ENCODE measurements at places on chromosomes 4 and X.

DNA sequence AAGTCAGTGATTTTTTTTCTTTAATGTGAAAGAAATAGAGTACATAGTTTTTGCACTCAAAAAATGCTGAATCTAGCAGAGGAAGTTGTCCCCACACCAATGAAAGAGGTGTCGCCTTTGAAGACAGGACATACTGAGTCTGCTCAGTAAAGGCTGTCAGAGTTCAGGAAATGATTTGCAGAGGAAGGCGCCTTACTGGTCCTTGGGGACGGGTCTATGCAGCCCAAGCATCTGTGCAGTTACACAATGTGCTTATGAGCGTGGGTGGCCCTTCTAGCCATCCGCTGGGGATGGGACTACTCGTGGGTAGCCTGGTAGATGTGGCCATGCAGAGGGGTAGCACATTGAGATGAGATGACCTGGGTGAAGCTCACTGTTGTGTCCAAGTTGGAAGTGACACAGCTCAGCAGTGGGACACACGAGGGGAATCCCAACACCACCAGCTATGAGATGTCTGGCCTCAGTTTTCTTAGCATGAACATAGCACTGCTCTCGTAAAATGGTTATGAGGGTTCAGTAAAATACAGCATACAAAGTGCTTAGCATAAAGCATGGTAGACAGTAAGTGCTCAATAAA lies 116.5 kb upstream of the RBPJ start:
- DNase-seq: no peak

GRCh38 chrX:41178201-41178600 lies 93.0 kb downstream of the USP9X start:
- DNase-seq: no peak

- no peak for DNase-seq
These were observed 53.9 kb downstream of the BCOR start for GRCh38 chrX:40043895-40044294.

- DNase-seq: no peak
These were observed 31.2 kb upstream of the IL3RA start for GRCh38 chrX:1305411-1305810.

- DNase-seq: no peak
These were observed 56.3 kb downstream of the FHDC1 start for GRCh38 chr4:152992466-152992865.

- no peak for DNase-seq
These were observed 1.1 kb upstream of the CHST7 start for GRCh38 chrX:46572340-46572936.

GRCh38 chr4:158605393-158605792 lies 66.3 kb downstream of the C4orf46 start:
- DNase-seq: no peak

GRCh38 chr4:4859799-4860599 lies 534 bp downstream of the MSX1 start:
- no peak for DNase-seq

GRCh38 chrX:12390301-12390700 lies 252.0 kb downstream of the FRMPD4 start:
- DNase-seq: no peak

DNA sequence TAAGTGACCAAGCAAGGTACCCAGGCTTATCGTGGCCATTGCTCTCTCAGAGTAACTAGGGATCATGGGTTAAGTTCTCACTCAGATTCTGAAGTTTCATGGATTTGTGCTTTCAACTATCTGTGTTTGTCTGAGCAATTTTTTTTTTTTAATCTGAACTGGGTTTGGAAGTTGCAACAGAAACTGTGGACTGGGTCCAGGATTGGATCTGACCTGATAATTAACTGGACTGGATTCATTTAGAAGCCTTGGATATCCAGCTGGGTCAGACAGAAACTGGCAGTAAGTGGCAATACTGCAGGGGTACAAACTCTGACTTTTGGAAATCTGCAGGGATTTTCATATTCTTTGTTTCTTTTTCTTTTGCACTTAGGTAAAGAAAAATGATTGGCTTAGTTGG lies 38.7 kb upstream of the FGF2 start:
- DNase-seq: no peak

DNA sequence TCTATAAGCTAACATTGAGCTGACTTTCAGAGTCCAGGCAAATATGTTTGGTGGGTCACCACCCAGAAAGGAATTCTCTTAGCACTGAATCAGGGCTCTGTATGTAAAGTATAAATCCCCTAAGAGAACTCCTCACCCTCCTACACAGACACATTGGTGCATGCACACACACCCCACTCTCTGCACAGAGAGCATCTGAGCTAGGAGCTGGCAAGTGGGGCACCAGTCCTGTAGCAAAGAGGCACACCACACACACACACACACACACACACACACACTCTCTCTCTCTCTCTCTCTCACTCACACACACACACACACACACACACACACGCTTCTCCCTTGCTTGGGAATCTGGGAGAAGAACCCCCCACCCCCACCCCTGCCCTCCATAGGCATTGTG lies 3.2 kb downstream of the SLITRK2 start:
- DNase-seq: no peak

DNA sequence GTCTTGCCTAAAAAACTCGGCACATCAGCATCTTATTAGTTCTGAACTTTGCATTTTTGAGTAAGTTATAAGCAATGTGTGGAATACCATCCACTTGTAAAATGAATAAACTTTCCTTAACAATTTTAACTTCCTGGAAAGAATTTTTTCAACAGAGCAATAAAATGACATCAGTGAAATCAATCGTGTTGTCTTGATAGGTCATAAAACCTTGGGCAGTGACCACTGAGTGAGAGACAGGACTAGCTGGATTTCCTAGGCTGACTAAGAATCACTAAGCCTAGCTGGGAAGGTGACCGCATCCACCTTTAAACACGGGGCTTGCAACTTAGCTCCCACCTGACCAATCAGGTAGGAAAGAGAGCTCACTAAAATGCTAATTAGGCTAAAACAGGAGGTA lies 403.0 kb upstream of the CNKSR2 start:
- no peak for DNase-seq

GRCh38 chr4:84535901-84536300 lies 36.8 kb upstream of the NKX6-1 start:
- no peak for DNase-seq

GRCh38 chrX:40479777-40480318 lies 100.9 kb upstream of the ATP6AP2 start:
- no peak for DNase-seq

GRCh38 chr4:151698213-151698612 lies 62.6 kb downstream of the GATB start:
- DNase-seq: no peak

GRCh38 chr4:5751666-5752375 lies 40.8 kb downstream of the EVC start:
- DNase-seq: no peak

GRCh38 chrX:78624962-78625909 lies 33.9 kb downstream of the RTL3 start:
- DNase-seq: no peak

DNA sequence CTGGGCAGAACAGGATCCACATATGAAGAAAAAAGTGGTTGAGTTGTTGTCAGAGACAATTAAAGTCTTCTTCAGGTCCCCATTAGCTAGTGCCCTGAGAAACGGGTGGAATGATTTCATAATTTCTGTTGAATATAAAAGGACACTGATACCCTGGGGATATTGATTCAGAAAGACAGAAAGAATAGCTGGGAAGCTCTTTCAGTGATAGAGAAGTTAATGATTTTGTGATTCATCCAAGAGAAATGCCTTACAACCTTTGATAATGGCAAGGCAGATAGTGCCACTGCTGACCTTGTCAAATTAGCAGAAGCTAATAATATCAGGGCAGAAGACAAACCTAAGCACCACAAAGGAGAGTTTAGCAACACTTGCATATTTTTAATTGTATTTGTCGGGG lies 37.9 kb downstream of the UNC5C start:
- no peak for DNase-seq

- DNase-seq: no peak
These were observed 25.0 kb upstream of the TRPC5OS start for GRCh38 chrX:111850975-111851374.

- no peak for DNase-seq
These were observed 550.3 kb downstream of the SMARCA1 start for GRCh38 chrX:128973033-128973432.

DNA sequence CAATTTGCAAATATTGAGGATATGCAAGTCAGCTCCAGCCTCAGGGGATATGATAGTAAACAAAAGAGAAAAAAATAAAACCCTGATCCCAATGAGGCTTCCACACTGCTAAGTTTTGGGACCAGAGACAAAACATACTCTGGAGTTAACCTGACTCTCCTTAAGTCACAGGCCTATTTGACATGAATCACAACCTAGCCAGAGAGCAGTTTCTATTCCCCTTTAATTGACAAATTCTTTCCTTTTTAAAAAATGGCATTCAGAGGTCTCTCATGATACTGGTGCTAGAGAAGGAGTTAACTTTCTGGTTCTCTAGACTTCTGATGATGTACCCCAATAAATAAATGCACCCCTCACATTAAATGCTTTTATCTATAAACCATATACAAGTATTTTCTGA lies 8.8 kb downstream of the ACSL1 start:
- no peak for DNase-seq

DNA sequence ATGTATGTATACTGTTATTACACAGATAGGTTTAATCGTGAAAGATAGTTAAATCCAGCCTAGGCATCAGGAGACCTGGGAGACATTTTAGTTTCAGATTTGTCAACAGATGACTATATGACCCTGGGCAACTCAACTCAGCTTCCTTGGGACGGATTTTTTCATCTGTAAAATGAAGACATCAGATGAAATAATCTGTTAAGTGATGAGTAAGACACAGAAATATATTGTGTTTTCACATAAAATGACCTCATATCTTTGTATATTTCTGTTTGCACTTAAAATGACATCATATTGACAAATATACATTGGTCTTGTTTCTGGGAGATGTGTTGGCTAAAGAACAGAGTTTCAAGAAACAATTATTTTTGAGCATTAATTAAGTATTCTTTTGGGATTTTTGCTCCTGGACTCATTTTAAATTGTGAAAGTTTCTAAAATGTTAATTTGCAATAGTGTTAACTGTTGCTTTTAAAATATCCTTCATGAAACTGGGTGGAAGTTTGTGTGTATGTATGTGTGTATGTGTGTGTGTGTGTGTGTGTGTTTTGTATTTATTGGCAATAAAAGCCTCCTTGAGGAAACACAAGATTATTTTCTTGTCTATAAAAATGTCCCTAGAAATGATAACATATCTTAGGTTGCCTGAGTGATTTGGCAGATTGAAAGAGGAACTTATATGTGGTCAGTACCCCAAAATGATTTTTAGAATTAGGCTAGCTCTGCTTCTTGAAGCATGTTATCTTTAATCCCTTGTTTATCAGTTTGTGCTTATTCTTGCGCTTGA lies 29.1 kb upstream of the MMAA start:
- DNase-seq: no peak

GRCh38 chrX:101347859-101348451 lies 587 bp downstream of the TIMM8A start:
- DNase-seq: no peak

- no peak for DNase-seq
These were observed 3.7 kb upstream of the PHOX2B start for GRCh38 chr4:41752081-41752836.

- no peak for DNase-seq
These were observed 48.5 kb upstream of the NRK start for GRCh38 chrX:105773801-105774200.

GRCh38 chrX:124190440-124190839 lies 142.0 kb upstream of the TEX13D start:
- no peak for DNase-seq

- DNase-seq: no peak
These were observed 308.7 kb downstream of the GBA3 start for GRCh38 chr4:23001478-23001877.

- DNase-seq: no peak
These were observed 45.8 kb upstream of the CLCN4 start for GRCh38 chrX:10110984-10111363.

- no peak for DNase-seq
These were observed 355.7 kb downstream of the GALNTL6 start for GRCh38 chr4:172168888-172169287.

GRCh38 chr4:30726090-30726675 lies 6.0 kb downstream of the PCDH7 start:
- no peak for DNase-seq

DNA sequence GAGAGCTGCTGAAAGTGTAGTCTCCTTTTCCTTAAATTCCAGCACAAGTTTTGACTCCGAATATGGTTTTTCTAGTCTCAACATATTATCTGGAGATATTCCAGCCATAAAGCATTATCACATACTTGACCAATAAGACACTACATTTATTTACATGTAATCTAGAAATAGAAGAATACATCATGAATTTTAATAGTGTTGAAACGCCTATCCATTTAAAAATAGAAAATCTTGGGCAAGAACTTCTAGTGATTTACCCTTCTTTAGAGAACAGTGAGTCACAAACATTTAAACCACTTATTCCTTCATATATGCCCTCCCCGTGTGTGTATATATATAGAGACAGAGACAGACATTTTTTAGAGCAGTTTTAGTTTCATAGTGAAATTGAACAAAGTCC lies 161.5 kb downstream of the SOWAHB start:
- no peak for DNase-seq

GRCh38 chr4:3750334-3750733 lies 15.9 kb upstream of the ADRA2C start:
- no peak for DNase-seq

DNA sequence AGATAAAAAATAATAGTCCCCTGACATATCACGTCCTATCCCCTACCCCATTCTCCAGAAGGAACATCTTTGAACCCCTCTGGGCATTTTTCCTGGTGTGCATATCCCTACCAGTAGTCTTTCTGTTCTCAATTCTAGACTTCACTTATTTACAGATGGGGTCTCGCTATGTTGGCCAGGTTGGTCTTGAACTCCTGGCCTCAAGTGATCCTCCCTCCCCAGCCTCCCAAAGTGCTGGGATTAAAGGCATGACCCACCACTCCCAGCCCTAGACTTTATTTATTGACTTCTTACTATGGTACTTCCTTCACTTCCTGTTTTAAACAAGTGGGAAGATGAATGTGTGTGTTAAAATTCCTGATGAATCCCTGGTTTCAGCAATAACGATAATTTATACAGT lies 612 bp upstream of the RRAGB start:
- DNase-seq: no peak

DNA sequence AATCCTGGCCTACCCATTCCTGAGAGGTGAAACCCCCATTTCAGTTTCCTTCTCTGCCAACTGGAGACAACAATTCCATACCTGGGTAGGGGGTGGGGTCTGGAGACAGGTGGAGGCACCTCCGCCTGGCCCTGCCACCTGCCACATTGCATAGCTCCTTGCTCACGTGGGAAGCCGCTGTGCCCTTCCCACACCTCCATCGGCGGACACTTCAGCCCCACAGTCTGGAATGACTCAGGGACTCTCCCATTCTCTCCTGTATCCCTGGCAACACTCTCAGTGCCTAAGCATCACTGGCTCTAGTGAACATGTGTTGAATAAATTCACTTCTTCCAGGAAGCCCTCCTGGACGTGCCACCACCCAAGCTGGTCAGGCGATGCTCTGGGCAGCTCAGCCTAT lies 21.7 kb downstream of the PPP2R2C start:
- no peak for DNase-seq
